ENCODE measurements at places on chromosomes 2 and 18.

GRCh38 chr2:240355962-240356361 is 79.5 kb upstream of the GPC1 start:
- no peak for DNase-seq

GRCh38 chr2:166812166-166812891 is 76.0 kb upstream of the XIRP2 start:
- DNase-seq: no peak

DNA sequence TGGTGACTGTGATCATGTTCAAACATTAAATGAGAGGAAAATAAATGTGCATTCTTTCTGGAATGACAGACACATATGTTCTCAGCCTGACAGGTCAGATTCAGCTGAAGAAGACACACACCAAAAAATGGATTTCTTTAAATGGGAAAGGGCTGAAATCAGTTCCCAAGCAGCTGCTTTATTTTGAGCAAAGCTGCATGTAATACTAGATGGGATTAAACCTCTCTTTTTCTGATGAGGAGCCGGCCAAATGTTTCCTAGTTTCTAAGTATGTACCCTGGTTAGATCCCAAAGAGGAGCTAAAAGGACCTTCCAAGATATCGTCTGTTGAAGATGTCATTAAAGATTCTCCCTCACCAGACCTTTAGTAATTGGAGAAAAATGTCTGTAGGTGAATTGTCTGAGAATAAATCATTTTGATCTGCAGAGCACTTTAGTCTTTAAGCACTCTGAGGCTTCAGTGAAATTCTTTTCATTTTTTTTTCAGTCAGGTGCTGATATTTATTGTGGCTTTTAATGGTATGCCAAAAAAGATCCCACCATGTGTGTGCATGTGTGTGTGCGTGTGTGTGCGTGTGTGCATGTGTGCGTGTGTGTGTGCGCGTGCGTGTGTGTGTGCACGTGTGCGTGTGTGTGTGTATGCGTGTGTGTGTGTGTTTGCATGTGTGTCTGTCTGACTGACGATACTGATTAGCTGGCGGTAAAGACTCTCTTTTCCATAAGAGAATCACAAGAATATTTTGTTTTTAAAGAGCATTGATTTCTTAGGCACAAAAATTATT is 175.8 kb downstream of the IRS1 start:
- no peak for DNase-seq

DNA sequence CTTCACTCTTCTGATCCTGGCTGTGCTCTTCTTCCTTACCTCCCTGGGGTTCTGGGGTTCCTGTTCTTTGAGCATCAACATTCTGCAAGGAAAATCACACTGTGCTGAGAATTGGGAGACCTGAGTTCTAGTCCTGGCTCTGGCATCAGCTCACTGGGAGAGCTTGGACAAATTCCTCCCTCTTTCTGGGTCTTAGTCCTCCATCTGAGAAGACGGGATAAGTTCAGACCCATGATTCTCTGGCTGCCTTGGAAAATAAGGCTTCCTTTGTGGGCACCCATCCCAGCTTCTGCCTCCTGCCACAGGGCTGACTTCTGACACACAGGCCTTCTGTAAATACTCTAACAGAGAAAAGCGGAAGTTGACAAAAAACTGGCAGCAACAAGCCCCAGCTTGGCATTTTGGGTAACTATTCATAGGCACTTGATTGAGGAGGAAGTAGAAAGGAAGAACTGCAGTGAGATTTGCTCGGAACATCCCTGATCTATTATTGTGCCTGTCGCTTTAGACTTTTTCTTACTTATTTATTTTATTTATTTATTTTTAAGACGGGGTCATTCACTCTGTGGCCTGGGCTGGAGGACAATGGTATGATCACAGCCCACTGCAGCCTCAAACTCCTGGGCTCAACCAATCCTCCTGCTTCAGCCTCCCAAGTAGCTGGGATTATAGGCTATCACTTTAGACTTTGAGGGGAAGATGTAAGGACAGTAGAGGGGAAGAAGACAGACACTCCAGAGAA is 7.9 kb downstream of the PCBP1 start:
- no peak for DNase-seq

DNA sequence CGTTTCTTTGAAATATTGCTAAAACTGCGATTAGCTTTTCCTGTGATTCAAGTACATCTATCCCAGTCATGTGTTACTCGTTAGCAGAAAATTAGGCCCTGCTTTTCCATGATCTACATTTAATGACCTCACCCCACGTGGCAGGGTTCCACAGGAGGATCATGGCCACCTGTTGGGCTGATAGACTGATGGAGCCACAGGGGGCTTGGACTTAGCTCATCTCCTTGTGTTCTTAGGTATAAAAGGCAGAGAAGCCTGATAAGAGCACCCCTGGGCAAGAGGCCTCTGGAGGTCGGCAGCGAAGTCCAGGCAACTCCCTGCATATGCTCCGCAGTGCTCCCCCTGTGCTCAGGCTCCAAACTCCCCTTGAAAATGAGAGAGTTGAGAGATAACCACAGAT is 12.9 kb downstream of the FZD7 start:
- DNase-seq: no peak

DNA sequence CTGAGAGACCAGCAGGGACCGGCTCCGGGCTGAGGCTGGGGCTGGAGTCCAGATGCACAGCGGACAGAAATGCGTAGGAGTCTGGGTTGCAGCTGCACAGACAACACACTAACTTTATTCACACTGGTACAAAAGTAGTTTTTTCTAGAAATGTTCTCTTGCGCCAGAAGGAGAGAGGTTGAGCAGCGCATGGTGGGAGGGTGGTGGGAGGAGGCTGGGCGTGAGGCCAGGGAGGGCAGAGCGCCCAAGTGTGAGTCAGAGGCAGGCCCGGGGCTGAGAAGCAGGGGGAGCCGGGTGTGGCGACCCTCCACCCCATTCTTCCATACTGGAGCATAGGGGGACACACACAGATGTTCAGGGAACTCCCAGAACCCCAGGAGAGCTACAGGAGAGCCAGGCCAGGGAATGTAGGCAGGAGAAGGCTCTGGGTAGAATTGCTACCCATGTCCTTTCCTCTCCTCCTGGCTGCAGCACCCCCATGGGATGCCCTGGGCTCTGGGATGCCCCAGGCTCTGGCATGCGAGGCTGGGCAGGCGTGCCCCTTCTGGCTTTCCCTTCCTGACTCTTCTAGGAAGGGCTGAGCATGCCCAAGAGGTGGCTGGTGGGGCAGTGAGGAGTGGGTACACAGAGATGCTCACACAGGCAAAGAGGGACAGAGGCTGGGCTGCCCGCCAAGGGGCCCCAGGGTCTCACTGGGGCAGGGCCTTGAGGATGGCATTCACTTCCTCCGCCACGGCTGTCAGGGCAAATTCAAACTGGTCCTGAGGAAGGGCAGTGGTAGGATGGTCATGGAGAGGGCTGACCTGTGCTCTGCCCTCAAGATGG is 10.6 kb downstream of the DNAJB2 start:
- no peak for DNase-seq

- DNase-seq: no peak
Measured at GRCh38 chr18:77702686-77703085, 453.0 kb downstream of the GALR1 start.

DNA sequence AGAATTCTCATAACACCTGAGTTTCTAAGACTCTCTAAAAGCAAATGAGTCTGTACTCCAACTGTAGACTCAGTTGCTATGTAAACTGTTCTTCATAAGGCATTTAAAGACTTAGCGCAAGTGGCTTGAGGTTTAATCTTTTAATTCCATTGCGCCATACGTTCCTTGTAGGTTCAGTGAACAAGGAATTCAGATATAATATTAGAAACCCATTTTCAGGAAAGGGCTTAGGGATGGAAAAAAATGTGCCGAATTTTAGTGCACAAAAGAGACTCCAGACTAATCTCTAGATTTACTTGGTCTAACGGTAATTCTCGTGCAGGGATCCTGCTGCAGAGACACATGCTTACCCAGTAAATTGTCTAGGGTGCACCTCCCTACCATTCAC is 268.9 kb upstream of the TANK start:
- DNase-seq: no peak

GRCh38 chr18:36340246-36340645 is 42.7 kb downstream of the FHOD3 start:
- no peak for DNase-seq

GRCh38 chr2:192151853-192152252 is 42.9 kb downstream of the TMEFF2 start:
- DNase-seq: no peak

- DNase-seq: no peak
Measured at GRCh38 chr2:99600981-99601651, 111.3 kb upstream of the REV1 start.

GRCh38 chr18:74654638-74655037 is 57.0 kb downstream of the ZNF407 start:
- DNase-seq: no peak

DNA sequence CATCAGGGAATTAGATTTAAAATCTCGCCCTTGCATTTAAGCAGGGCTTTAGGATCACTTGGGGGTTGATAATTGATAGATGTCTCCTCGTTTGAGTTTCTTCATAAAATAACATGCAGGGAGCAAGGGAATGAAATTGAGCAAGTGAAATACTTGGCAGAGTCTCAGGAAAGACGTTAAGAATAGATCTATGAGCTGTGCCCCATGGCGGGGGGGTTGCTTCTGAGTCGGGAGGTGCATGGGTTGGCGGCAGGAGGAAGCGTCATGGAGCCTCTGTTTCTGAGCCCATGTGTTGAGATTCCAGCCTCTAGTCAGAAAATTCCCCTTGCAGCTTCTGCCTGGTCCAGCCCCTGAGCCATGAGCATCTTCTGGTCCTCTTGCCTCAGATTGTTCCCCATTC is 82.0 kb downstream of the APOB start:
- DNase-seq: no peak

- peak; percentile 18 for DNase-seq
Measured at GRCh38 chr2:194443926-194444325, 1213.1 kb upstream of the SLC39A10 start.

DNA sequence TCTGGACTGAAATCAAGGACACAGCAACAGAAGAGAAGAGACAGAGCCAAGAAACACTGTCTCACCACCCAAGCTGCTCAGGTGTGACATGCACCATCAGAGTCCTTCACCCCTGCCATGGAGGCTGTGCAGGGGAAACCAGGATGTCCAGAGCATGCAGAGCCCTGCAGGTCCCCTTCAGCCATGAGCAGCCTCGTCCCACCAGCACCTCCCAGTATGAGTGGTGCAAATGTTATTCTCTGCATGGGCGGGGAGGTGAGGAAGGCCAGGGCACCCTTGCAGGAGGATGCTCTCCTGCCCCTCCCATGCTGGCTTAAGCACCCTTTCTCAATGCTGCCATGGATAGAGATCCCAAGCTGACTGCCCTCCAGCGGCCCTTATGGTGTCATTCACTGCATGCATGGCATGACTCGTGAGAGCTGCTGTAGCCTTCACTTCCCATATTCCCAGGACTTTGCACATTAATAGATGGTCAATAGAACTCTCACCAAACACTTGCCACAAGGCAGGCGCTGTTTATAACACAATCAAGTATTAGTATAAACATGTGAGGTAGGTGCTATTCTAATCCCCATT is 171.0 kb downstream of the ANAPC1 start:
- DNase-seq: no peak

DNA sequence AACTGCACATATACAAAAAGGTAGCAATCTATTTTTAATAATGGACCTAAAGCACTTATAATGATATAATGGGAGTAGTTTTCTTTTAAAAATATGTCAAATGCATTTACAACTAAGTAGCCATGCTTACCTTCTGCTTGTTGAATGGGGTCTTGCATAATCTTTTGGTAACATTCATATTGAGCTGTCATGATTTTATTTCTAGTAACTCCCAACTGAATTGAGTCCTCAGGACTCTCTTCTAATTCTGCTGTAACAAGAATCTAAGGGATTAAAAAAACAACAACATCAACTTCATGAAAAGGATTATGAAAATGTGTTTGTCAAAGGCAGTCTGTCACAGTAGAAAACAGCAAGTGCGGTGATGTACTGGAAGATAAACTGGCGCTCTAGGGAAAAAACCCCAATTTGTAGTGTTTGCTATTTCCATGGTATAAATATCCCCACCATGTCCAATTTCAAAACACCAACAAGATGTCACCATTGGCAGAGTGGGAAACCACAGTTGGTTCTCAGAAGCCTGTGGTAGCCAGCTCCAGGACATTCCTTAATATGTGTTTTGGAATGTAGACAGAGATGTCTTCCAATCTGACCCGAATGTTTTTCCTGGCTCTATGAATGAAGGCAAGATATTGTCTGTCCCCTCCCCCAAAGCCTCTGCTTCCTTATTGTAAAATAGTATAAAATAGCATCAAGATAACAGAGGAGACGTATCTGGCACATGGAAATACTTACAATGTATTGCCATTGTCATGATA is 64.8 kb downstream of the CALCRL start:
- DNase-seq: no peak

- no peak for DNase-seq
Measured at GRCh38 chr2:65630643-65631042, 198.2 kb upstream of the SPRED2 start.

GRCh38 chr2:53490659-53491058 is 276.9 kb upstream of the CHAC2 start:
- no peak for DNase-seq

- DNase-seq: no peak
Measured at GRCh38 chr18:2396162-2396505, 175.2 kb downstream of the METTL4 start.

GRCh38 chr2:212480447-212480846 is 58.2 kb downstream of the ERBB4 start:
- DNase-seq: no peak

GRCh38 chr18:56825878-56826277 is 174.7 kb downstream of the WDR7 start:
- no peak for DNase-seq

DNA sequence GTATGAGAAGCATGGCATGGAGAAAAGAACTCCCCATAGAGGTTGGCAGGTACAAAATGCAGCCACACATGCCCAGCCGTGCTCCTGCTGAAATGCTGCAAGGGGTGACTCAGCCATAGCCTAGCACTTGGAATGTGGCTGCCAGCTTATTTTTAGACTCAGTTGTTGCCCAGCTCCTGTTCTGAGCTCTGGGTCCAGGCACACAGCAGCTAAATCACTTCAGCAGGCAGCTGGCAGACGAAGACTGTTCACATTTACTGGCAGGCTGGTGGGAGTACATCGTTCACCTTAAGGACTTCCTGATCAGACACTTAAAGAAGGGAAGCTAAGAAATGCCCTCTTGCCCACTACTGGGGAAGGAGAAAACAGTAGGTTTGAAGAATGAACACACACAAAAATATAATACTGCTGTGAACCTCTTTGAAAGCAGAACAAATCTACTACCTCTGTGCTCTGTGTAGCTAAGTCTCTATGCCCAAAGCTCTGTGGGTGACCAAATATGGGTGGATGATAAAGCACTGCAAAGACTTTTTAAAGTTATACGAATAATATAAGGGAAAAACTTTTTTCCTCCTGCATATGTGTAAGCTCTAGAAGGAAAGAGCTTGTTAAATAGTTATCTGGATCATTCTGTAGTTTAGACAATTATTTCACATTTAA is 146.1 kb downstream of the LNPK start:
- peak; percentile 27 for DNase-seq

GRCh38 chr18:4511166-4511565 is 56.1 kb upstream of the DLGAP1 start:
- DNase-seq: no peak

DNA sequence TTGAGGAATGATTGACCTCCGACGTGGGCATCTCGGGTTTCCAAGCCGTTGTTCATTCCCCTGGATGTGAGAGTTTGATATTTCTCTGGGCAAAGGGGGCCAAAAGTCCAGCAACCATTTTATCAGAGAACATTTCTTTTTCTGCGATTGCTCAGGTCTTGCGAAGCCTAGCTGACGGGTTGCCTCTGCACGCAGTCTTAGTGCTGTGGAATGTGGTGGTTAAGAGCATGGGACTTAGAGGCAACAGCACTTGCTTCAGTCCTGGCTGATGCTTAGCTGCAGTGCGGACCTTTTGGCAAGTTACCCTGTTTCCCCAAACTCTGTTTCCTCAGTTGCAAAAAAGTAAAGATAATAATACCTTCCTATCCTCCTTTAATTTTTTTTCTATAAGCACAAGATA is 45.0 kb downstream of the FAP start:
- DNase-seq: no peak

Measured in epithelial cell of prostate (primary cell).